Left renal pelvis (tissue), 4 donors: ENCODE measurements at places on chromosomes 5 and 9. TPM values are rescaled to one million over a fixed set of nuclear protein-coding genes. Genes with fewer than 3 reads are reported as not detected.

DNA sequence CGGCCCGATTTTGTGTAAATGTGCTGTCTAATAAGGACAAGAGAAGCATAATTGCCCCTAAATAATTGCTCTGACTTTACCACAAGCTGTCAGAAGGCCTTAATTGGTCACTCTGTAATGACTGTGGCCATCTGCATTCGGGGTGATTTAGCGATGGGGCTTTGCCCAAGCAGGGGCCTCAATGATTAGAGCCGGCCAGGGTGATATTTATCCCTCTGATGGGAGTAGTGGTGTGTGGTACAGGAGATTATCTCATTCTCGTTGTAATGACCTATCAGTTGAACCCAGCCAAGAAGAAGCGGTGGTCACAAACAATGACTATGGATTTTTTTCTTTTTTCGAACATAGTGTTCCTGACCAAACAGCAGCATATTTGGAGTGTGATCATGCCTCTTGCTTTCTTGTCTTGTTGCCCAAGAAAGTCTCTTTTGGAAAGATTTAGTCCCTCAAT lies 72.0 kb upstream of the SAP30L start:
- no peak for DNase-seq

Gene NAIP
- 29.6 TPM for polyA plus RNA-seq

Gene ARHGEF37
- polyA plus RNA-seq = 5.7 TPM

DNA sequence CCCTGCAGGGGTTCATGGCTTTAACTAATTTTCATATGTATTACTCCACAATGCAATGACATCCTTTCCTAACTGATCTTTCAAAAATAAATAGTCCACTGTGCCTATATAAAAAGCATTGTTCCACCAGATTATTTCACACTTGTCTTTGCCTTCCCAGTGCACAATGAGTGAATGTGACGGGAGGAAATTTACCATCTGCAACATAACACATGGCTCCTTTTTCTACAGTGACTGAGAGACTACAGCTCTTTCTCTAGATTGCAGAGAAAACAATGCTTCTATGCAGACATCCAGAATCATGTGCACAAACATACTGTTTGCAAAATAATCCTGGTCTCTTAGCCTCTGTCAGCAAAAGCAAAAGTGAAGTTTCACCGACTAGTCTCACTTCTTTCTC lies 483.7 kb upstream of the PIK3R1 start:
- DNase-seq = no peak

Gene OSMR
- 20.0 TPM for polyA plus RNA-seq
